ENCODE measurements at places on chromosomes 7 and 10. TPM values are rescaled to one million over a fixed set of nuclear protein-coding genes. Genes with fewer than 3 reads are reported as not detected.

- DNase-seq: no peak
Measured at GRCh38 chr10:86888585-86889381, 68.6 kb downstream of the MMRN2 start.

DNA sequence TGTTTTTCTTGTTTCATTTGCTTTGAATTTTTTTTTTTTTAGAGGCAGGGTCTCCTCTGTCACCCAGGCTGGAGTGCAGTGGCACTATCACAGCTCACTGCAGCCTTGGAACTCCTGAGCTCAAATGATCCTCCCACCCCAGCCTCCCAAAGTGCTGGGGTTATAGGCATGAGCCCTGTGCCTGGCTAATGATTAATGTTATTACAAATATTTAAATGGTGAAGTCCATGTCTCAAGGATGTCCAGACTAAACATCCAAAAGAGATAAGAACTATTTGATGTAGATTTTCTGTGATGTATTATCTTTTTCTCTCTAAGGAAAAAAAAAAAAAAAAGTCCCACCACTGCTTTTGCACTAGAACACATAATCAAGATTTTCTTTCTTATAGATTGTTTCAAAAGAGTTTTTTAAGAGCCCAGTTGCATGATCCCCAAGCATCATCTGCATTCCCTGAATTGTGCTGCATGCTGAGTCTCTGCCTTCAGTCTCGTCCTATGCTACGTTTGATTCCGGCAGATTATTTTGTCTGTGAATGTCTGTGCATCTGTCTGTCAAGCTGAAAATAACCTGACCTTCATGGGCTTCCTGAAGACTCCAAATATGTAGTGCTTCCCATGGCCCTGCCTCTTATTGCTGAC is 33.4 kb downstream of the MACROH2A2 start:
- DNase-seq: no peak

- DNase-seq: peak; percentile 34
Measured at GRCh38 chr10:58064714-58065528, 202.8 kb downstream of the IPMK start.

HELLS gene
- total RNA-seq: 187 TPM

GRCh38 chr10:80199828-80200227 is 5.5 kb downstream of the ANXA11 start:
- no peak for DNase-seq

GRCh38 chr7:91194841-91195240 is 69.4 kb upstream of the FZD1 start:
- DNase-seq: no peak
